GM06990 (cell line): ENCODE measurements at places on chromosomes 5 and 9.

- DNase-seq, result no peak
Measured at GRCh38 chr9:22452415-22453010, 5.9 kb downstream of the DMRTA1 start.

DNA sequence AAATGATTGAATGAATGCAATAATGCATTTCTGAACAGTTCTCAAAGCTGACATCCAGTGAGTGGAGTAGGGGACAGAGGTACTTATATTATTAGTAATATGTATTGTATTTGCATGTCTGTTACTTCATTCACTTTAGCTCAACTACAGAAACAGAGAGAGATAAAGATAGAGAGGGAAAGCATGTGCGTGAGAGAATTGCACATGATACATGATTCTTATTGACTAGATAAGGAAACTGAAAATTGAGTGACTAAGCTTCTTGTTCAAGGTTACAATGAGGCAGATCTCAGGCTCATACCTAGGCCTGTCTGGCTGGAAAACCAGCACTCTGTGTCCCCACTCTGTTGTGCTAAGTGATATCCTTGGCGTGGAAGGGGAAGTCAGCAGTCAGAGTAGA lies 337.7 kb upstream of the KLF4 start:
- peak; percentile 20 for DNase-seq

DNA sequence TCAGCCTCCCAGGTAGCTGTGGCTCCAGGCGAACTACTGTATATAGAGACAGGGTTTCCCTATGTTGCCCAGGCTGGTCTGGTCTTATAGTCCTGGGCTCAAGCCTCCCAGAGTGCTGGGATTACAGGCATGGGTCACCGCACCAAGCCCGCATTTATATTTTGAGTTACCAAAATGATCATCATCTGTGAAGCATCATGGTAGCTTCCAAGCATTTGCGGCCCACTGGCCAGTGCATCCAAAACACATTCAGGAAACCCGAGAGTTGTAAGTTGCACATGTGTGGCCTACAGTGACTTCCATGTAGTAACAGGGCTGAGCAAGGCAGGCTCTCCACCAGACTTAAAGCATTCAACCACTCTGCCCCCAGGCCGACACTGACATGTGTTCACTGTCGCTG lies 2.3 kb downstream of the BRD3OS start:
- DNase-seq, result no peak

DNA sequence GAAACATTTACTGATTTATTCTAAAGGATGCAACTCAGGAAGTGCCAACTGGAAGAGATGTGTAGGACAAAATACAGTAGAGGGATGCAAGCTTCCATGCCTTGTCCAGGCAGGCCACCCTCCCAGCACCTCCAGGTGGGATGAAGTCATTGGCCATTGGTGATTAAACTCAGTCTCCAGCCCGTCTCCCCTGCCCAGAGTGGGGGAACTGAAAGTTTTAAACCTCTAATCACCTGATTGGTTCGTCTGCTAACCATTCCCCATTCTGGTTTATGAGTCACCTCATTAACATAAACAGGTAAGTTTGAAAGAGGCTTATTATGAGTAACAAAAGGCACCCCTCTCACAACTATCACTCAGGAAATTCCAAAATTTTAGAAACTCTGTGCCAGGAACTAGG lies 8.1 kb downstream of the TNFAIP8 start:
- peak; percentile 52 for DNase-seq

DNA sequence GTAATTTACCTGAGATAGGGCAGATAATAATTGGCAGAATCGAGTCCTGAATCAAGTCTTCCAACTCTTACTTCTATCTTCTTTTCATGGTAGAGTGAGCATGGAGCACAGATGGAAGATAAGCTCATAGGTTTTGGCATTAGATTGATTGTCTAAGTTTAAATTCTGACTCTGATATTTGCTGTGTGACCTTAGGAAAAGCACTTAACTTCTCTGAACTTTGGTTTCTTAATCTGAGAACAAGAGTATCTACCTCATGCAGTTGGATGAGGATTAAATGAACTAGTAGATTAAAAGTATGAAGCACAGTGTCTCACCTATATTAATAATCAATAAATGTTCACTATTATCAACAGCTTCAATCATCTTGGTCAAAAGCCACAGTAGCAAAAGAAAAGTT lies 9.4 kb upstream of the ASTN2 start:
- no peak for DNase-seq

DNA sequence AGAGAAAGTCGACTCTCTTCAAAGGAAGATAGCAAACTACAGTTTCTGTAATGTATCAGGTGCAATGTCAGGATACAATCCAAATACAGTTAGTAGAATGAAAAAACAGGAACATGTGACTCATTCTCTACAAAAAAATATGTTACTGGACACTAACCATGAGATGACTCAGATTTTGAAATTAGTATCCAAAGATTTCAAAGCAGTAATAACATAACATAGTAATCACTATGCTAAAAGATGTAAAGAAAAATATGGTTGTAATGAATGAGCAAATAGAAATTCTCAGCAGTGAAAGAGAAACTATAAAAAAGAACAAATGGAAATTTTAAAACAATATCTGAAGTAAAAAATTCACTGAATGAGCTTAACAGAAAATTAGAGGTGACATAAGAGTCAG lies 42.3 kb downstream of the SHOC1 start:
- DNase-seq, result no peak

- DNase-seq, result no peak
Measured at GRCh38 chr5:140024928-140025327, 18.2 kb downstream of the NRG2 start.

DNA sequence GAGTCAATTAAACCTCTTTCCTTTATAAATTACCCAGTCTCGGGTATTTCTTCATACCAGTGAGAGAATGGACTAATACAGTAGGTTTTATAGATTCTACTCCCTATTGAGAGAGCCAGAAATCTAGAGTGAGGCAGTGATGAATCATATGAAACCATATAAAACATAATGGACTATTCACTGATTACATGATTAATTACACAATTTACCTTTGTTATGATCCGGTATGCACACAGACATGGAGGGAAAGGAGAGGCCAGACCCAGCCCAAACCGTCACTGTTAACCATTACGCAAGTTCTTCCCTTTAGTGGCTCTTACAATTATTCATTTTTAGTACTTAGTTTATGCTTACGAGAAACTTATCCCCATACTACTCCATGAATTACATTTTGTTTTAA lies 205.0 kb downstream of the DNAH5 start:
- DNase-seq, result no peak

- DNase-seq, result no peak
Measured at GRCh38 chr9:96612105-96612965, 7.3 kb downstream of the CDC14B start.

- DNase-seq, result no peak
Measured at GRCh38 chr5:86878250-86878649, 260.5 kb downstream of the COX7C start.

DNA sequence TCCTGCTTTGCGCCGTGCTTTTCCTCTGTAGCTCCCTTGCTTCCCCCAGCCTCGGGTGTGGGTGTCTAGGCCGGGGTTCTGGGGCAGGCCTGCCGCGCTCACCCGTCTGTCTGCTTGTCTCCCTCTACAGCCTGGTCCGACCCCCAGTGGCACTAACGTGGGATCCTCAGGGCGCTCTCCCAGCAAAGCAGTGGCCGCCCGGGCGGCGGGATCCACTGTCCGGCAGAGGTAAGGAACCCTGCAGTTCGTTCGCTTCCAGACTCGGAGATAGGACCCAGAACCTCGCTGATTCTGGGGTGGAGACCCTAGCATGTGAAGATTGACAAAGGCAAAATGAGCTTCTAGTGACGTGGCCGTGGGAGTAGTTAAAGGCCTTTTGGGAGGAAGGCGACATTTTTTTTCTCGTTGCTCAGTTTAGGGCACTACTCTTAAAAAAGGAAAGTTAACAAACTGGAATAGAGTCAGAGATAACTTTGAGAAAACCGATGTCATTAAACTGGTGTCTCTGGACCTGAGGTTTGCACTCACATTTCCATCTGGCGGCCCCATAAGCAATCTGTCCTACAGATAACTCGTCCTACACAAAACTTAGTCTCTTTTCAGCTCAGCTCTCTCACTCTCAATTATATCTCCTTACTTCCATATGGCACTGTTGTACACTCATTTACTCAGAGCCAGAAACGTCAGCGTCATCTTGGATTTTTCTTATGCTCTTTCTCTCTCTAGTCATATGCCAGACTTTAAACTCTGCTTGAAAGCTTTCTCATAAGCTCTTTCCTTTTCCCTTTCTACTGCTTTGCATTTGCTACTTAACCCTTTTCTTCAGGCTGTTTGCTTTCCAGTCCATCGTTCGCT lies 561 bp downstream of the SEC61B start:
- DNase-seq, result no peak

GRCh38 chr9:38066914-38067858 lies 1.8 kb downstream of the SHB start:
- no peak for DNase-seq

GRCh38 chr5:16538006-16538405 lies 72.4 kb upstream of the ZNF622 start:
- DNase-seq, result no peak

DNA sequence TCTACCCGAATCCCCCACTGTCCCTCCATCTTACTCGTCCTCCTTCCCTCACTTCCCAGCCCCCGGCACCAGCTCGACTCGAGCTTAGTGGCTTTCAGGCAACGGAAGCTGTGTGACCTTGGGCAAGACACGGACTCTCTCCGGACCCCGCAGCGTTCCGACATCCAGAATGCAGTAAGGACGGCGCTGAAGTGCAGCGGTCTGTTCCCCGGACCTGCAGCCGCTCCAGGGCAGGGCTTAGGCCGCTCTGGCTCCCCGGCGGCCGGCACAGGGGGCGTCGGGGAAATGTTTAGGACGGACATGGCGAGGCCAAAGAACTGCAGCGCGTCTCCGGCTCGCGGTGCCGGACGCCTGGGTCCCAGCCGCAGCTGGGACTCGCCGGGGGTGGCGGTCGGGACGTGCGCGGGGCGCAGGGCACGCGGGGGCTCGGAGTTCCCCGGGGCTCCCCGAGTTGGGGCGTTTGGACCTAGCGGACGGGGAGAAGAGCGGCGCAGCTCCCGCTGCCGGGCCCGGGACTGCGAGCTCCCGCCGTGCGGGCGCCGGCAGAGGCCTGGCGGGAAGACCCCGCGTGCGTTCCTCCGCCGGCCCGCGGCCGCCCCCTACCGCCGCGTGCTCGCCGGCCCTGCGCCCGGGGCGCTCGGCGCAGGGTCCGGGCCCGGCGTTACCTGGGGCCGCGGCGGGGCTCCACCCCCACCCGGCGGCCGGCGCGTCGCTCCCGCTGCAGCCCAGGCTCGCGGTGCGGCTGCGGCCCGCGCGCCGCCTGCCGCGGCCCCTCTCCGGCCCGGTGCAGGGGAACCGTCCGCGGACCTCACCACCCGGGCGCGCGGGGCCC lies 5.6 kb upstream of the RNF44 start:
- DNase-seq, result peak; percentile 74
